ENCODE measurements at places on chromosomes 3 and 15.

DNA sequence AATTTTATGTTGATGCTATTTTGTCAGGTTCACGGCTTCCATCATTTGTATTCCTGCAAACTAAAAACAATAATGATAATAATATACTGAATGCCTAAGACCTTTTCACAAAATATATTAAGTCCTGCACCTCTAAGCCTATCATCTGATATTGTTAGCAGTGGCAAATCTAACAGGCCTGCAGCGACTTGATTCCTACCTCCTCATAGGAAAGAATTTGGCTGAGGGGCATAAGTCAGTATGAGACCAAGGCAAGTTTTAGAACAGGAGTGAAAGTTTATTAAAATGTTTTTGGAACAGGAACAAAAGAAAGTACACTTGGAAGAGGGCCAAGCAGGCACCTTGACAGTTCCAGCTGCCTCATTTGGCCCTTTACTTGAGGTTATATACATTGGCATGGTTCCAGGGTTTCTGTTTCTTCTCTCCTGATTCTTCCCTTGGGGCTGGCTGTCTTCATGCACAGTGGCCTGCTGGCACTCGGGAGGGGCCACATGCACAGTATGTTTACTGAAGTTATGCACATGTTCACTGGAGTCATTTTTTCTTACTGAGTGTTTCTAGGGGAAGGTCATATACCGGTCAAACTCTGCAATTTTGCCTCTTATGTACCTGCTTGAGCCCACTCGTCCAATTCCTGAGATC lies 418.1 kb downstream of the EPHA6 start:
- no peak for DNase-seq

DNA sequence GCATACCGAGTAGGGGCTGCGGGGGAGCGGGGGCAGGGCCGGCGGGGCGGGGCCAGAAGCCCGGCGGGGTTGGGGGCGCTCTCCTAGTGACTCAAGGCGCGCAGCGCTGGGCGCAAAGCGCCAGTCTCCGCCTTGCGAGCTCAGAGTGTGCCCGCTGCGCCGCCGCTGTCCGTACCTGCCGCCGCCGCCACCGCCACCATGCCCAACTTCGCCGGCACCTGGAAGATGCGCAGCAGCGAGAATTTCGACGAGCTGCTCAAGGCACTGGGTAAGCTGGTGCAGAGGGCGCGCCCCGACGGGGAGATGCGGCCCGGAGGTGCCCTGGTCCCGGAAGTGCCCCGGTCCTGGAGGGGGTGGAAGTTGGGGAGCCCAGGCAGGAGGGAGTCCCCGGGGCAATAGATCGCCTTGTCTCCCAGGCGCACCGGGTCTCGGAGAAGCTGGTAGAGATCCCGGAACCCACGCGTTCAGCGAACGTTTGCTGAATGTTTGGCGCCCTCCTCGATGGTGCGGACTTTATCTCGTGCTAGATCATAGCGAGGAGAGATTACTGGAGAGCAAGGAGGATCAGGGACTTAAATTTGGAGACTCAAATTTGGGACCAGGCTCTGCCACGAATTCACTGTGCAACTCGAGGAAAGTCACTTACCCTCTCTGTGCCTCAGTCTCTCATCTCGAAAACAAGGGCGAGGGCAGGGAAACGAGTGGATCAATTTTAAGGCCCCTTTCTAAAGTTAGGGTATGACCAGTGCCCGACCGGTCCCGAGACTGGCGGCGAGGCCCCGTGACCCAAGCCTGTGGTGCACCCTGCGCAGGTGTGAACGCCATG lies at the start of gene CRABP1:
TSS of gene CRABP1 (plus strand) at position 123 of the 826 bp plus-strand sequence. CDS start at position 199, 76 bp downstream.
- DNase-seq = no peak

- DNase-seq = no peak
Measured at GRCh38 chr3:194032828-194033435, 103.0 kb upstream of the HES1 start.

GRCh38 chr3:182479419-182480336 lies 313.6 kb upstream of the ATP11B start:
- DNase-seq = no peak

DNA sequence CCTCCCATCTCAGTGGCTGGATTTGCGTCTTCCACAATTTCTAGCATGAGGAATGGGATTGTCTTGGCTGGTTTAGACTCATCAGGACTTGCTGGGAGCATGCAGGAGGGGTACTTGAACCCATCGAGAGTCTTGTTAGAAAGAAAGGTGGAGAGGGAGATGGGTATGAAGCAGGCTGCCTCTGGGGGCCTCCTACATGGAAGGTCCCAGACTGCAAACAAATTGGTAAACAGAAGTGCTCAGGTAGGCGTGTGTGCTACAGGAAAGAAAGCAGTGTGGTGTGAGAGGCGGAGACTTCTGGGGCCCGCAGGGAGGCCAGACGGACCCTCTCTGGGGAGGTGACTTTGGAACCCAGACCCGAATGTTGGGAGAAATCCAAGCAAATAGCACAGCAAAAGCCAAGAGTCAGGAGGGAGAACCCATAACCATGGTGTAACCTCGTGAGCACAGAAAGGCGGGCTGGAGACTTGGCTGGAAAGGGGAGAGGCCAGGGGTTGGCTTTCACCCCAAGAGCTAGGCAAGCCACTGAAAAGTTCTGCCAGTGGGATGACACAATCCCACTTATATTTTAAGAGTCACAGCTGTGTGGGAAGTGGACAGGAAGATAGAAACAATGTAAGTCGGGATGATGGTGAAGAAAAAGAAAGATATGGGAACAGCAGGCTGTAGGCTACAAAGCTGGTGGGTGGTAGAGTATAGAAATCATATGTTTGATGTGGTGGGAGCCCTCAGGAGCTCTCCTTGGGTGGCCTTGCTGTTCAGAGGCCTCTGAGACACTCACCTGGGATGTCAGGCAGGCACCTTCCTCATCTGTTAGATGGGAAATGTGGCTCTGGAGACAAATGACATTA lies 130.1 kb upstream of the PRR20G start:
- DNase-seq = no peak

DNA sequence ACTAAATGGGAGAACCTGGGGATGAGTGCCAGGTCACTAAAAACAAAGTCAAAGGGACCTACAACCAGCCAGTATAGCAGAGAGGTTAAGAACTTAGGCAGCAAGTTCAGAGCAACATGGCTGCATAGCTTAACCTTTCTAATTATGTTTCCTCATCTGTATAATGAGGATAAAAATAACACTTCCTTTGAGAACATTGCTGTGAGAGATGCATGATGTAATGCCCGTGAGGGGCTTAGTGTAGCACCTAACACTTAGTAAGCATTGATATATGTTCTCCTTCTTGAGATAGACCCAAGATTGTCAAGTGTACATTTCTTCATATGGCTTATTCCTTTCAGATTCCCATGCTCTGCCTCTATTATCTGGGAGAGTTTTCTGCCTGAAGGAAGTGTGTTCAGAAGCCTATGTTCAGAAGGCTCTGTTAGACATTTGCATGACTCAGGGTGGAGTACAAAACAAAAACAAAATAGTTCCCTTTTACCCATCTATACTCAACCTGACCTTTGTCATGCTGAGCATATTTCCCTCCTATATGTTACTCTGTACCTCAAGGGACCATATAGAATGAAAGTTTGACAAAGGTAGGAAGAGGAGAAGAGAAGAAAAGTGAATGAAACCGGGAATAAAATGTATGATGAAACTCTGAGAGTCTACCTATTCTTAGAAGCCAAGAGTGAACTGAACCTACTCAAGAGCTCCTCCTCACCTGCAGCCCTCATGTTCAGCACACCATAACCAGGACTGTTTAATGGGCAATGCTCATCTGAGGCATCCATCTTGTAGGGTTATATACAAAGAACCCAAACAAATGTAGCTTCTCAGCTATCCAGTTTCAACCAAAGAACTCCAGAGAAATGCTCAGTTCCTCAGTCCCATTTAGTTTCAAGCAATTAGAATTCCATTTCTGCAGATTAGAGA lies 70.7 kb upstream of the KCNMB2 start:
- DNase-seq = no peak

GRCh38 chr3:42979044-42979972 lies at the start of gene GASK1A:
TSS of gene GASK1A (plus strand) at chr3:42979311. CDS start at chr3:42979643, 332 bp downstream.
- peak; percentile 8 for DNase-seq

DNA sequence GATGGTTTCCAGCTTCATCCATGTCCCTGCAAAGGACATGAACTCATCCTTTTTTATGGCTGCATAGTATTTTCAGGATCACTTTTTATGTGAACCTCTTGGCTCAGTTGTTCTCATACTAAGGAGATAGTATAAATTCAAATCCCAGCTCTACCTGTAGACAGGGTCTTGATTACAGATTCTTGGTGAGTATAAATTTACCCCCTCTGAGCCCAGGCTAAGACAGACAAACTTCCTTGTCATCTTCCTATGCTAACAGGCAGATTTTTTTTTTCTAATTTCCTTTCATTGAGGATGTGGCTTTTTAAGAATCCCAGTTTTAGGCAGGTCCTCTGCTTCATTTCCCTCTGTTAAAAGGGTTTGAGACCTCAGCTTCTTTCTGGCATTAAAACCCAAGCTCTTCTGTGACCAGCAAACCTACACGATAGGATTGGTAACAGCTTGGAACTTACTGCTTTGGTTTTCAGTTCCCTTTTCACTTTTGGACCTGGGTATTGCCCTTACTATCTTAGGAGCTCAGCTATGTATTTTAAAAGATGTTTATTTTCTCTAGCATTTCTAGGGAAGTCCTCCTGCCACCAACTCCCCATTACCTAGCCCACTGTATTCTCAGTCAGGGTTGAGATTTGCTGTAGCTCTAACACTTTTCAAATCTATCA lies 72.5 kb downstream of the VPS8 start:
- no peak for DNase-seq

- DNase-seq = no peak
Measured at GRCh38 chr3:58129041-58129770, 81.6 kb downstream of the DNASE1L3 start.

DNA sequence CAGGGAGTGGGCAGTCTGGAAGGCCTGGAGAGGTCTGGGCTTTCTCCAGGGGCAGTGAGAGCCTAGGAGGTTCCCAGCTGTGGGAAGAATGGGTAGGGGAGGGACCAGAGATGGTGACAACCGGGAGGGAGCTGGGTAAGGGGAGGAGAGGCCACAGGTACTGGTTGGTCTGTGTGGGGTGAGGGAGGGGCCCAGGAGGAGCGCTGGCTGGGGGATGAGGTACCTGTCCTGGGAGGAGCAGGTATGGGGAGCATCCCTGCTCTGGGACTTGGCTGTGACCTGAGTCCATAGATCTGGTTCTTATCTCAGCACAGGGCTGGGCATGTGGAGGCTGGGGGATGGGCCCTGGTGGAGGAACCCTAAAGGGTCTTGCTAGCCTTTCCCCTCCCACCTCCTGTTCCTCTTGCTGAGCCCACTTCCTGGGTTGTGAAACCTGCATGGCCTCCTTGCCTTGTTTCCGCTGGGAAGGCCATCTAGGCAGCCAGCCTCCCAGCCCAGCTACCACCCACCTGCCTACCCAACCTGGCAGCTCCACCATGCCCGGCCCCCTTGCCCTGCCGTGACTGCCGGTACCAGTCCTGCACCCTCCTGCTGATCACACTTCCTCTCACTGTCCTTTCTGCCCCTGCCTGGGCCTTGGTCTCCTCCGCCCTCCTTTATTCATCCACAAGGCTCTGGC lies 11.0 kb downstream of the PRKCD start:
- no peak for DNase-seq

Measured in activated naive CD4-positive, alpha-beta T cell (primary cell).